ENCODE measurements at places on chromosomes 5 and 9.

DNA sequence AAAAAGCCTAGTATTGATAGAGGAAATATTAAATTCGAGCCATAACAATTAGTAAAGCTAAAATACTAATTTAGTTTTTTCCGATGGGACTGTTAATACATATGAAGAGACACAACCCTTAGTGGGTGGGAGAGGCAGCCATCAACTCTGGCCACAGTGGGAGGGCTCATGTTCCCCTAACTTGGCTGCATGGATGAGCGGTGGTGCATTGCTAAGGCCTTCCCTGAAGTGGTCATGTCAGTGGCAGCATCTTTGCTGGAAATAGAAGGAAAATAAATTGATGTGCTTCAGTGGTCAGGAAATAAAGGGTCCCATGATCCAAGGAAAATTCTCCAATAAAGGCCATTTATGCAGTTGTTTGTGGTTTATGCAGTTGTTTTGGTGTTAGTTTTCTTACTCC is 33.9 kb upstream of the F2RL2 start:
- DNase-seq, result no peak

GRCh38 chr9:119963798-119964372 is 594.6 kb upstream of the BRINP1 start:
- DNase-seq, result no peak

- DNase-seq, result no peak
Observed at GRCh38 chr5:172414531-172415361, 39.6 kb downstream of the SH3PXD2B start.

DNA sequence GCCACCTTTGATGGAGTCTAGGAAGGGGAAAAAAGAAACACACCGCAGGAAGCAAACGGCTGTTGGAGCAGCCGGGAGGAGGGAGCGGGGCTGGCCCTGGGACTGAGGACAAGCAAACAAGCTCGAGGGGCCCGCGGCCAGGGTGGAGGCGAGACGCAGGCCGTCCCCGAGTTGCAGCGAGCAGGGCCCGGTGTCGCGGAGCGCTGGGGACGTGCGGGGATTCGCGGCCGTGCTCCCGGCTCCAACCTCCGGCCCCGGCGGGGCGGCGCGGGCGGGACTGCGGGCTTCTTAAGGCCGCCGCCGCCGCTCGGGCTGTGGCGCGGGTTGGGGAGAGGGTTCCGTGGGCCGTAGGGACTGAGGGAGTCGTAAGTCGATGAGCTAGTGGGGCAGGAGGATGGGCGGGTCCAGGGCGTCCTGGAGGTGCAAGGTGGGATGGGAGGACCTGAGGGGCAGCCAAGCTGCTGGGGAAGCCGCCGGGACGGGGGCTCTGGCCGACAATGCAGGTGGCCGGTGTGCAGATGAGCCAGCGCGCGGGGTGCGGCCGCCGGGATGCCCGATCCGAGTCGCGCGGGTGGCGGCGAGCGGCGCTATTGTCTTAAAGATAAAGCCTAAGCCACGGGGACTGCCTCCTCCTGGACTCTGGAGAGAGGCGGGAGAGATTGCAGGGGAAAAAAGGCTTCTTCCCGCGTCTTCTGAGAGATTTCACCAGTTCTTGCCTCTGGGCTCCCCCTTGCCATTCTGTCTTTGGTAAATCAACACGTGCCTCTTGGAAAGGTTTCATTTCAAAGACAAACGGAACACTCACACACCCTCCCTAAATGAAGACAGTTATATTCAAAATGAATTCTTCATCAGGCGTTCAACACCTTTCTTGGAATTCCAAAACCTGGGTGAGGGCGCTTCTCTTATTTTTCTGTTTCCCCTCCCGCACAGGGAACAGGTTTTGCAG is 1.6 kb upstream of the HAPLN1 start:
- DNase-seq, result peak; percentile 33

GRCh38 chr9:7542693-7543092 is 256.9 kb downstream of the DMAC1 start:
- DNase-seq, result no peak

DNA sequence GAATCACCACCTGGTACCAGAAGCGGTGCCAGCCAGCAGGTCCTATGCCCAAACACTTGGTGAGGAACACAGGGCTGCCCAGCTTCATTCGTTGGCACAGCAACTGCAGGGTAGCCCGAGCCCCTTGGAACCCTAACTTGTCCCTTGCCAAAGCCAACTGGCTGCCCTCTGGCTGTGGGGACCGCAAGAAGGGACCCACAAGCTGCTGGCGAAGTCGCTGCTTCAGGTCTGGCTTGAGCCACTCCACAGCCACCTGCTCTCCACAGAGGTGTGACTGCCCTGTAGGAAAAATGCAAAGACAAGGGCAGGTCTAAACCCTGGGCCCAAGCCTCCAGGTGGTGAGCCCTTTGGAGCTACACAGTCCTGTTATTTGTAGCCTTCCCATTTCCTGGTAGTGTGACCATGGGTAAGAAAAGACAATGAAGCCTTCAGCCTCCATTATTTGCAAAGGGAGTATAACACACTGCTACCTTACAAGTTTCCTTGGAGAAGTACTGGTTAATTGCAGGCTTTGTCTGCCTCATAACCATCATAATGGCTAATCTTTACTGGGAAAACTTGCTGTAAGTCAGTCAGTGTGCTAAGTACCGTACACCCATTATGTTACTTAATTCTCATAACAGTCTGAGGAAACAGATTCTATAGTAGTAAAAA is 1.8 kb downstream of the DND1 start:
- DNase-seq, result no peak

DNA sequence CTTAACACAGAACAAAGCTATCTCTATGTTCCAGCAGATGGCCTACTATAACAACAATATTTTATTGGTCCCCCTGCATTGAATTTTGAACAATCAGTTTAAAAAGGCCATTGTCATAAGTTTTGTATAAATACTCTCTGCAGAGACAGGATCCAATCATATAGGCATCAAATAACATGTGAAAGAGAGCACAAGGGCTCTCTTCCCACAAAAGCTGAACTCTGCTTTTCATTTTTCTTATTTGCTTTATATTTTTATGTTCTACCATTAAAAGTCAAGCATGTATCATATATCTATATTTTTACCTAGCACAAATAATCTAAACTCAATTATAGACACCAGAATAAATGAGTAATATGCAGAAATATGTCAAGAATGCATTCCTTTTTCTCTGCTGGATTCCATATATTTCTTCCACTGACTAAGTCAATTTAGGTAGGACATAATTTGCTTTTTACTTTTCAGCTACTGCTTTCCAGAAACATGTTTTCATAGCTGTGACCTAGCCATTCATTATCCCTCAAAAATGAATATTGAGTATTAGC is 143.6 kb downstream of the CDH9 start:
- DNase-seq, result no peak
